Metanephros (tissue), 2 donors: ENCODE measurements at places on chromosomes 1 and 21. TPM values are rescaled to one million over a fixed set of nuclear protein-coding genes. Genes with fewer than 3 reads are reported as not detected.

The RHBDL2 gene
- 1.5 TPM for total RNA-seq

The RPE65 gene
- not detected for total RNA-seq

The OLIG1 gene
- total RNA-seq, result 1.8 TPM

The FCRL6 gene
- total RNA-seq, result not detected

The CAPN8 gene
- total RNA-seq, result 1.6 TPM

The SYNC gene
- 9.3 TPM for total RNA-seq

The C1orf74 gene
- total RNA-seq, result 2.6 TPM

The AK5 gene
- 3.6 TPM for total RNA-seq

The KIF2C gene
- total RNA-seq, result 13.3 TPM

The CFHR1 gene
- total RNA-seq, result not detected

The TSPAN1 gene
- total RNA-seq, result 34.1 TPM

The MCM3AP gene
- 124 TPM for total RNA-seq

The FMO2 gene
- 4.8 TPM for total RNA-seq

The TRIM58 gene
- total RNA-seq, result 9.3 TPM

The CHODL gene
- 42.3 TPM for total RNA-seq

The OVAAL gene
- not detected for total RNA-seq

The CD48 gene
- 5.5 TPM for total RNA-seq

The DRAXIN gene
- 0.93 TPM for total RNA-seq

The SMIM1 gene
- total RNA-seq, result 12.1 TPM

The ADCY10 gene
- total RNA-seq, result 0.18 TPM

The IQGAP3 gene
- total RNA-seq, result 11.3 TPM

The NECTIN4 gene
- total RNA-seq, result 6.3 TPM

The C1orf105 gene
- 7.0 TPM for total RNA-seq

The IRF6 gene
- 16.0 TPM for total RNA-seq

The CR2 gene
- 0.64 TPM for total RNA-seq

The F3 gene
- 35.3 TPM for total RNA-seq

The HCRTR1 gene
- 0.35 TPM for total RNA-seq

The CTTNBP2NL gene
- 17.0 TPM for total RNA-seq
